Ovary (tissue), 10 donors: ENCODE measurements at places on chromosomes 12 and 14.

DNA sequence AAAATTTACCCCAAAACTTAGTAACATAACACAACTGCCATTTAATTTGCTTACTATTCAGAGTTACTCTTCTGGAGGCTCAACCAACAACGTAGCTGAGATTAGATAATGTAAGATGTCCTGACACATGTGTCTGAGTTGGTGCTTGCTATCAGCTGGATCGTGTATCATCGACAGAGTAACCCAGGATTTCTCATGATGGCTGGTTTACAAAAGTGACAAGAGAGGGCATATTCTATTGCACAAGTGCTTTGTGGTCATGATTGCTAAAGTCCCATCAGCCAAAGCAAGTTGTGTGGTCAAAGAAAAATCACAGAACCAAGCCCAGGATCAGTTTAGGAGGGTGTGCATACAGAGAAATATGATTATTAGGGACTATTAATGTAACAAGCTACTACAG lies 73.4 kb downstream of the CAPZA3 start:
- H3K27ac ChIP-seq: no peak overlapping the region
- H3K36me3 ChIP-seq: no peaks in the 10 kb centered on the region
- no peaks in the 10 kb centered on the region for H3K4me1 ChIP-seq
- no peak for DNase-seq
- no peaks in the 10 kb centered on the region for H3K27me3 ChIP-seq

GRCh38 chr14:93723001-93723400 lies 65.3 kb downstream of the PRIMA1 start:
- H3K4me1 ChIP-seq: no peaks in the 10 kb centered on the region
- no peak overlapping the region for H3K27ac ChIP-seq
- no peak overlapping the region for H3K4me3 ChIP-seq
- no peak for DNase-seq
- no peaks in the 10 kb centered on the region for H3K27me3 ChIP-seq
- H3K36me3 ChIP-seq: no peaks in the 10 kb centered on the region

DNA sequence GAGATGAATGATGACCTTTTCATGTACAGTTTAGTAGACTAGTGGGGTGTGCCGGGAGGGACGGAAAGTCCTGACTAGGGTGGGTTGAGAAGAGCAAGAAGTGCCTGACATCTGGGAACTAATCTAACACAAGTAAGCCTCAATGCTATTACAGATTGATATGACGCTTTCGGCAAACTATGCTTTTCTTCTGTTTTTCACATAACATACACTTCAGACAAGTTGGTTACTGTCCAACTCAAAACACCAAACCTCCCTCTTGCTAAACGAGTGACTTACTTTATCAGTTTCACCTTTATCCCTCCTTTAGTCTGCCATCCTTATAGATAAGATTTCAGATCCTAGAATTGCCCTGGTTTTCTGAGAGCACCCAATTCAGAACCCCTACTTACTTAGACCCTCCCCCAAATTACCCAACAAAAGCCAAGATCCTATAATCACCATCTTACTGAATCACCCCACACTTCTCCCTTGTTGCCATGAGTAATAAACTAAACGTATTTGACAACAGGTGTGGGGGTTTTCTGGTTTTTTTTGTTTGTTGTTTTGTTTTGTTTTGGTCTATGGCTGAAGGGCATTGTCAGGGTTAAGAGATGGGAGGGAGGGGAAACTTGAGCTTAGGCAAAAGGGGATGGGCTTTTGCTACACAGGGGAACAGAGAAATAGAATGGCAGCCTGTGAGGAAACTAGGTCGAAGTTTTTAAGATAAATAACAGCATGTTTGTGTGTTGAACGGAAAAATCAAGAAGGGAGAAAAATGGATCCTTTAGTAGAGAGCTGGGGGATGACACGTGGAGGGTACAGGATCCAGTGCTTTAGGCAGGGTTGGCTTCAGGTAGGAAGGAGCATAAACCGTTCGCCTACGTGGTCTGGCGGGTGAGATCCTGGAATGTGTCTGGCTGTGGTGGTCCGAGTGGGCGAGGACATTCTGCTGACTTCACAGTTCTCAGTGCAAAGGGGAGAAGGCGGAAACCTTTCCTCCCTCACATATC lies 6.1 kb upstream of the PSMA3 start:
- H3K4me1 ChIP-seq: peaks cover 3% of the 10 kb centered on the region
- peak overlapping the region; percentile 74 for H3K27ac ChIP-seq
- H3K27me3 ChIP-seq: no peaks in the 10 kb centered on the region
- H3K4me3 ChIP-seq: peak overlapping the region; percentile 59
- H3K36me3 ChIP-seq: no peaks in the 10 kb centered on the region

GRCh38 chr14:65369560-65369959 lies 43.0 kb upstream of the FUT8 start:
- H3K27ac ChIP-seq: no peak overlapping the region
- DNase-seq: no peak
- no peak overlapping the region for H3K4me3 ChIP-seq
- no peaks in the 10 kb centered on the region for H3K36me3 ChIP-seq
- no peaks in the 10 kb centered on the region for H3K27me3 ChIP-seq

GRCh38 chr12:88062474-88062873 lies 33.3 kb upstream of the C12orf50 start:
- H3K4me1 ChIP-seq: no peaks in the 10 kb centered on the region
- no peak overlapping the region for H3K4me3 ChIP-seq
- no peak for DNase-seq
- H3K27ac ChIP-seq: no peak overlapping the region

DNA sequence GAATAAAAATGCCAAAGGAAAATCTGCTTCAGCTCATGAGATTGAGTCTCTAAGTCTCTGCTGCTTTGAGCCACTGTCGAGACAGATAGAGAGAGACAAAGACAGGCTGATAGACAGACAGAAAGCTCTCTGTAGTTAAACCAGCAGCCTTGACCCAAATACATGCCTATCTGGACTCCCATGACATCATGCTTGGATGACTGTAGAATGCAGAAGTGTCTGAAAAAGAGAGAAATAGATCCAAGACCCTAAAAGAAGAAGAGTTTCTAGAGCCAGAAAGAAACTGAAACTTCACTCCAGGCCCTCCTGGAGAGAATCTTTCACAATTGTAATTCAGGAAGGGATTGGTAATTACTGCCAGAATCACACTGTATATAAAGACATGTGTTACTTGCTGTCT lies 122.6 kb upstream of the PLXNC1 start:
- H3K27ac ChIP-seq: no peak overlapping the region
- DNase-seq: no peak

- no peak overlapping the region for H3K27ac ChIP-seq
- peak overlapping the region; percentile 9 for H3K4me3 ChIP-seq
- H3K36me3 ChIP-seq: no peaks in the 10 kb centered on the region
- DNase-seq: no peak
Measured at GRCh38 chr12:125983784-125984500, 918.7 kb downstream of the AACS start.

GRCh38 chr12:39905152-39905551 lies 200.7 kb downstream of the SLC2A13 start:
- no peaks in the 10 kb centered on the region for H3K36me3 ChIP-seq
- no peaks in the 10 kb centered on the region for H3K4me1 ChIP-seq
- H3K4me3 ChIP-seq: no peak overlapping the region

DNA sequence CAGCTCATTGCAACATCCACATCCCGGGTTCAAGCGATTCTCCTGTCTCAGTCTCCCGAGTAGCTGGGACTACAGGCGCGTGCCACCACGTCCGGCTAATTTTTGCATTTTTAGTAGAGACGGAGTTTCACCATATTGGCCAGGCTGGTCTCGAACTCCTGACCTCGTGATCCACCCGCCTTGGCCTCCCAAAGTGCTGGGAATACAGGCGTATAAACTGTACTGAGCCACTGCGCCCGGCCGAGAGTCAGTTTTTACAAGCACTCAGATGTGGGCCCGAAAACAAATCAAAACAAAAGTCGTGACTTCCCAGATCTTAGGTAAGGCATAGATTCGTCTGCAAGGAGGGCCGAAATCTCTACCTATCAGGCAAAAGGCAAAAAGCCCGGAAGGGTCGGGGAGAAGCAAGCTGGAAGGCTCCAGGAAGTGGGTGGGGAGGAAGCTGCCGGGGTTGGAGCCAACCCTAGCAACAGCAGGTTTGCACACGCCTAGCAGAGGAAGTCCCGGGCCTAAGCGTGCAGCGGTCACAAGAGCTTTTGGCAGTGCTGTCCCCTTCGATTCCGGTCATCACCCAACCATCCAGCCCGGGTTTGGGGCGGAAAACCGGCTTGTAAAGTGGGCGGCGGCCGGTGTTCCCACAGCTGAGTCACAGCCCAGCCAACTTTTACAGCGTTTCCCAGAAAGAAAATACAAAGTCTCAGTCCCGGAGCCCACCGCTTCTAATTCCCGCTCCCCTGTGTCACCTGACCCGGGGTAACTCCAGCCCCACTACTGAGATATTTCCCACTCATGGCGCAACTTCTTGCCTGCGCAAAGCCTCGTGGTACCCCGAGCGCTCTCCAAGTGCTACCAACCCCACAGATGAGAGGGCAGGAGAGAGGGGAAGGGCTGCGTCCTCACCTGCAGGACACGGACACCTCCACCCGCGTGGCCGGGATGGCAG lies 583 bp downstream of the CPNE8 start:
- peak; percentile 74 for DNase-seq
- no peaks in the 10 kb centered on the region for H3K36me3 ChIP-seq
- H3K27me3 ChIP-seq: no peaks in the 10 kb centered on the region
- H3K4me3 ChIP-seq: peak overlapping the region; percentile 56
- peak overlapping the region; percentile 82 for H3K27ac ChIP-seq

GRCh38 chr12:26196421-26196716 lies 996 bp downstream of the SSPN start:
- peak overlapping the region; percentile 59 for H3K4me3 ChIP-seq
- no peaks in the 10 kb centered on the region for H3K27me3 ChIP-seq
- H3K36me3 ChIP-seq: no peaks in the 10 kb centered on the region
- no peak for DNase-seq
- peaks cover 7% of the 10 kb centered on the region for H3K4me1 ChIP-seq

DNA sequence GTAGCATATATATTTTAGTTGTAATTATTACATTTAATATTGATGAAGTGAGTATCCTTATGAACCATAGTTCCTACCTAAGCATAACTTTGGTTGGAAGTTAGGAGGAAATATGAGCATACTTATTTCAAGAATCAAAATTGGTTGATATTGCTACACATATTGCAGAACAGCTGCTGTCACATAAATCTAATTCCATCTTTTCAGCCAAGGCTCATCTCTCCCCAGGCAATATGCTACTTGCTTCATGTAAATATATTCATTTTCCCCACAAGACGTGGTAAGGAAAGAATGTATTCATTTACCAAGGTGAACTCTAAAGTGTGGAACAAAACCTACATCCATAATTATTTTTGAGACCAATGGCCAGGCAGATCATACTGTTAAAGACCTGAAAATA lies 62.5 kb upstream of the HIF1A start:
- no peak for DNase-seq
- H3K27ac ChIP-seq: no peak overlapping the region
- H3K27me3 ChIP-seq: no peaks in the 10 kb centered on the region
- H3K4me3 ChIP-seq: no peak overlapping the region
- H3K36me3 ChIP-seq: no peaks in the 10 kb centered on the region
- H3K4me1 ChIP-seq: no peaks in the 10 kb centered on the region

GRCh38 chr14:64938972-64939816 lies 3.4 kb downstream of the GPX2 start:
- H3K27me3 ChIP-seq: no peaks in the 10 kb centered on the region
- no peaks in the 10 kb centered on the region for H3K36me3 ChIP-seq
- no peak overlapping the region for H3K27ac ChIP-seq
- H3K4me1 ChIP-seq: peaks cover 14% of the 10 kb centered on the region
- DNase-seq: no peak

DNA sequence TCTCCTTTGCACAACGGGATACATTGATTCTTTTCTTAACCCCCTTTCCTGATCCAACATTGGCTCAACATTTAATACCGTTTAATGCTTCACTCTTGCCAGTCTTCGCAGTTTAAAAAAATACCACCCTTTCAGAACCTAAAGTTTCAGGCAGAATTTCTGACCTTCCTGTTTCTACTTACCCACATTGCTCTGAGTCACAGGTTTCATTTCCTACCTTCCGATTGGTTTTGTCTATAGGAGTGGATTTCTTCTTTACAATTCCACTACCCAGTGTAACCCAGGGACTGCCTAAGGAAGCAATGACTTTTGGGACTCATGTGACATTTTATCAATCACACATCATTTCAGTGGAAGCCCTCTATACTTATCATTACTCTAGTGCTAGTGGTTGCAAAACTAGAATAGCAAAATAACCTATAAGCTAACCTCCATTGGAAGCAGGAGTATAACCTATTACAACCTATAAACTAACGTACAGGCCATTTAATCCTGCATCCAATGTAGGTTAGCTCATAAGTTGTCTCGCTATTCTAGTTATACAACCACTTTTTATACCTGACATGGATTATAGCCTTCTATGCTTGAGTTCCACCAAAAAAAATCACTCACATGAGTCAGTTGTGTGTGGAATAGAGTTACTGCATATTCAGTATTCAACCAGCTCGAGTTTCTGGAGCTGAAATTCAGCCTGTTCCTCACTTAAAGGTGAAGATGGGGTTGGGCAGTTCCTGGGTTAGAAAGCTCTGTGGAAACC lies 64.9 kb upstream of the KITLG start:
- H3K4me3 ChIP-seq: no peak overlapping the region
- H3K36me3 ChIP-seq: no peaks in the 10 kb centered on the region
- no peak for DNase-seq
- no peaks in the 10 kb centered on the region for H3K27me3 ChIP-seq

GRCh38 chr12:51907083-51907855 lies at the start of gene ACVRL1:
Gene ACVRL1, plus strand, starts transcription at chr12:51907504. Its CDS starts 4,971 bp downstream, at chr12:51912475.
- peak within 1 kb of the TSS; percentile 45 for H3K4me3 ChIP-seq
- no peak within 1 kb of the TSS for H3K27ac ChIP-seq
- no peaks in the 10 kb centered on the region for H3K27me3 ChIP-seq
- DNase-seq: no peak
- no peaks in the 10 kb centered on the region for H3K4me1 ChIP-seq

DNA sequence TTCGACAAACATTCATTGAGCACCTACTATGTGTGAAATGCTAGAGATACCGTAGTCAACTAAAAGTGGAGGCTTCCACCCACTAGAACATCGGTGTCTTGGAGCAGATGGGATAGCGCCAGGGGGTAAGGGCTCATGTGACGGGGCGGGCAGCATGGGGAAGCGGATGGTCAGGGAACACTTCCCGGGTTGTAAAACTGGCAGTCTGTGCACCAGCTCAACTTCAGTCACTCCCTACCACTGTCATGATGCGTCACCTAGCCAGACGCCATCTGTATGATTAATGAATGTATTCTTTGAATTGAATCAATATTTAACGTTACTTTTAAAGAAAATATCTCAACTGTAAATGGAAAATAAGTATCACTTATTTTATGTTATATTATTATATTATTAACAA lies 93.5 kb downstream of the PIWIL1 start:
- no peaks in the 10 kb centered on the region for H3K27me3 ChIP-seq
- no peaks in the 10 kb centered on the region for H3K4me1 ChIP-seq

DNA sequence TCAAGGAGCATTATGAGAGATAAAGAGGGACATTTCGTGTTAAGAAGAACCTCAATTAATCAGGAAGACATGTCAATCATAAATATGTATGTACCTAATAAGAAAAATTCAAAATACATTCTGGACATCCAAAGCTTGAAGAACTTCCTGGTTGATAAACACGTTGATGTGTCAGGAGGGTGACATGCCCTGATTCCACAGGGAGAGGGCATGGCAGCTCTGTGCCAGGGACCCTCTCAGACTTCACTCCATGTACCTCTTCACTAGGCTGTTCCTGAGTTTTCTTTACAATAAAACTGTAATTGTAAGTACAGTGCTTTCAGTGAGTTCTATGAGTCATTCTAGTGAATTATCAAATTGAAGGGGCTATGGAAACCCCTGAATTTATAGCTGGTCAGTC lies 163.5 kb downstream of the CFAP54 start:
- DNase-seq: no peak
- no peaks in the 10 kb centered on the region for H3K27me3 ChIP-seq
- H3K36me3 ChIP-seq: no peaks in the 10 kb centered on the region
- H3K27ac ChIP-seq: no peak overlapping the region
- no peaks in the 10 kb centered on the region for H3K4me1 ChIP-seq
- H3K4me3 ChIP-seq: no peak overlapping the region
